ENCODE measurements at places on chromosomes 3 and 15.
A peak's percentile ranks its signal among the peaks of the same experiment; 100 is the strongest.

DNA sequence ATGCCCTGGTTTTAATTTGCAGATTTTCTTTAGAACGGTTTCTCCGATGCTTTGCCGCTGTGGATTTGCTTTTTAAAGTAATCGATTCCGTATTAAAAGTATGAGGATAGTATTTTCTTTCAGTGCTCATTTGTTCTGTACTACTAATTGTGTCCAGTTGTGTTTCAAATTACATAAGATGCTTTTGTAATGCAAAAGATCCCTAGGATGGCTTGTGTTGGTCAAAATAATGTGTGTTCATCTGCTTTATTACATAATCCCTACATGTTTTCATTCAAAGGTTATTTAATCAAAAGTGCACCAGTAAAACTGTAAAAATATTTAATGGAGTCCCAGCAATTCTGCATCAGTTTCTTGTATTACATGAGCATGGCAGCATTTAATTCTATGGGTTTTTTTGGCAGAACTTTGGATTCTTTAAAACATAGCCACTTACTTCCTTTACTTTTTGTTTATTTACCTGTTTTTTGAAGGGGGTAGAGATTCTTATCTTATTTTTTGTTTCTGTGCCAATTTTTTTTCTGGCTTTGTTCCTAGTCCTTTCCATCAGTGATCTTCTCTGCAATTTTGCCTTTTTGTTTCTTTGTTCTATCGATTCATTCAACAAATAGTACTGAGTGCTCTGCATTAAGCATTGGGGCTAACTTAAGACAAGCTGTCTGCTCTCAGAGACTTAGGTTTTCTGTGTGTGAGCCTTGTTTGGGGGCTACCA lies 352.8 kb downstream of the LRTM1 start:
- no peak for DNase-seq

DNA sequence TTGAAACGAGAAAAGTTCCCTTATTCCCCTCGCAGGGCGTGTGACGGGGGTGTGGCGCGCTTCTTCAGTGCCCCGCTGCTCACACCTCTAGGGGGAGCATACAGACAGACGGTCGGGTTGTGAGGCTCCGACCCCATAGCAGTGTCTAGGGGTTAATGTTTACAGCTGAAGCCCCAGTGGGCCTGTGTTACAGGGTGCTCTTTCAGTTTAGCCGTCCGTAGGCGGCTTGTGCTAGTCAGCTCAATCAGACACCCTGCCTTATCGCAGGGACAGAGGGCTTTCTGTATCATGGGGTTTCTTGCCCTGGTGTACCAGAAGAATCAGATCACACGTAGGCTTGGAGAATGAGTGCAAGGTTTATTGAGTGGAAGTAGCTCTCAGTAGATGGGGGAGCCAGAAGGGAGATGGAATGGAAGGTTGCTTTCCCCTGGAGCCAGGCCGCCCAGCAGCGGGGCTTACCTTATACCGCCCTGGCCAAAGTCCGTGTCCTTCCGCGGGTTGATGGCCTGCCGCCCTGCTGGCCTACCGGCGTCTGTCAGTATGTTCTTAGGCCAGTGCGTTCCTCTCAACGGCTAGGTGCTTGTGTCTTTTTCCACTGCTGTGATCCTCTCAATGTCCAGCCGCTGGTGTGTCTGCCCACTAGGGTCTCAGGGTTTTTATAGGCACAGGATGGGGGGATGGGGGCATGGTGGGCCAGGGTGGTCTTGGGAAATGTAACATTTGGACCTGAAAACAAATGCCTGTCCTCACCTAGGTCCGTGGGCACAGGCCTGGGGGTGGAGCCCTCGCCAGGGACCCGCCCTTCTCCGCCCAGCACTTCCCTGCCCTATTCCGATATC lies 32.2 kb upstream of the ACP3 start:
- no peak for DNase-seq

GRCh38 chr3:135163701-135164100 lies 368.6 kb downstream of the EPHB1 start:
- no peak for DNase-seq

GRCh38 chr3:89104499-89104898 lies 2.9 kb upstream of the EPHA3 start:
- DNase-seq: no peak

DNA sequence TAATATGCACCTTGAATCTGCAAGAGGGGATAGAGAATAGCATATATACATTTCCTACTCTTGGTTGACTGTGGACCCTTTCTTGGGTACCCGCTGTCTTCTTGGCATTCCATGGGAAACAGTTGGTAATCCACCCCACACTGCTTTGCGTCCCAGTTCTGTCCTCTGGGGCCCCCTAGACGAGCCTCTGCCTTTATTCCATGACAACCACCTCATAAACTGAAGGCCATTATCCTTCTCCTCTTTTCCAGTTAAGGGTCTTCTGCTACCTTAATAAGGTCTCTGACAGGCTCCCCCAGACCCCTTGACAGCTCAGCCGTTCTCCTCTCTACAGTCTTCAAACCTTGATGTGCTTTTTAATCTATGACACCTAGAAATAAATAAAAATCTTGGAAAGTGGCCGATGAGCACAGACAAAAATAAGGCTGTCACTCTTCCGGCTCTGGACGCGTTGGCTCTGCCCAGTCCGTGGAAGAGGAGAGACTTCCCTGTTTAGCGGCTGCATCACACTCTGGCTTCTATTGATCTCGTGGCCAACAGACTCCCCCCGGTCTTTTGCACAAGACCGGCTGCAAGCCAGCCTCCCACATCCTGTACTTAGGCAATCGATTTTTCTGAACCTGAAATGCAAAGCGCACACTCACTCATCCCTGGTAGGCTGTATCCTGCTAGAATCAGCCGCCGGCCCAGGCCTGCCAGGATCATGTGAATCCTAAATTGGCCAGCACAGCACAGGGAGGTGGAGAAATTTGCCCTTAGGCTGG lies 251.0 kb upstream of the TLE3 start:
- no peak for DNase-seq

DNA sequence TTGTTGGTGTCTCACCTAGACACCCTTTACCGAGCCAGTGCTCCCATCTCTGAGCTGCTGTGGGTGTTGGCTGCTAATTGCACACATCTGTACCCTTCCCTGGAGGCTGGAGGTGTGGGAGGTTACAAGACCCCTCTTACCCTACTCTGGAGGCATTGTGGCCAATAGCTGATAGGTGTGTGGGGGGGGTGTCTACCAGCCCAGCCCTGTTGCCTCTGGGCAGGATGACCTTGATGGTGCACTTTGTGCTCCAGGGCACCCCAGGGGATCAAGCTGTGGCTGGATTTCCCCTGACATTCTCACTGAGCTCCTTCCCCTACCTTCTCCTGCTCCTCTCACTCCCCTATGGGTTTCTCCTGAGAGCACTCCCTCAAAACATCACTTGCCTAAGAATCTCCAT lies 104.7 kb upstream of the ADPGK start:
- DNase-seq: no peak

DNA sequence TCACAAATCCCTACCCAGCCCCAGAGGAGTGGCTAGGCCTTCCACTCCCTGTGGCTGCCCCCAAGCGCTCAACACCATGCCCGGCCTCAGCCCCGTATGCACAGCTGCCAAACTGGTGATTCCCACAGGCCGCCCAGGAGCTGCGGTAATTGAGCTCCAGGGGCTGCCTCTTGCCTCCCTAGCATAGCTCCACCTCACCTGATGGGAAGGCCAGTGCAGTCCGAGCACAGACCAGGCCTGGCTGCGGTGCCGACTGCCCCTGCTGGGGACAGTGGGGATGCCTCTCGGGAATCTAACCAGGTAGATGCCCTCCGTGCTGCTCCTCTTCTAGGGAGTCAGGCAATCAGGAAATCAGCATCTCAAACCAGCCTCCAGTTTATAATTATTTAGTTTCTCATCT lies 25.9 kb downstream of the SCN5A start:
- no peak for DNase-seq

DNA sequence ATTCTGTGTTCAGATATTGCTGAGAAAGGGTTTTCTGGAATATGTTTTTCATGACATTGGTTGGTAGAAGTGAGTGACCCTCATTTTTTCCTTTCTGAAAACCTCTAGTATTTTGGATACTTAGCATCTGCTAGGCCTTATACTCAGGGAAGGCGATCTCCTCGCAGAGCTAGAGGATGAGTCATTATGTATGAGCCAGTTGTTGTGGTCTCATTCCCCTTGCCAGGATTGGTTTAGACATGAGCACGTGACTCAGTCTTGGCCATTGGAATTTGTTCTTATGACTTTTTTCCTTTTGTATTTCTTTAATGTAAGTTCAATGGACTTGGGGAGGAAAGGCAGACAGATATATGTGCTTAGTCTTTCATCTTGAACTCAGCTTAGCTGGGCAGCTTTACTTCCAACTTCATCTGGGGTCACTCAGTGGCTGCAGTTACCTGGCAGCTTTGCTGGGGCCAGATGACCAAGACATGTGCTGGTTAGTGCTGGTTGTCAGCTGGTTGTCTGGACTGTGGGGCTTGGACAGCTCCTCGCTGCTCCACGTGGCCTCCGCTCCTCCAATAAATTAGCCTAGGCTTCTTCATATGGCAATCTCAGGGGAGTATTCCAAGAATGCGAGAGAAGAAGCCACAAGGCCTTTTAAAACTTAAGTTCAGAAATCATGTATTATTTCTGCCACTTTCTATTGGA lies 207.5 kb downstream of the IL20RB start:
- no peak for DNase-seq

DNA sequence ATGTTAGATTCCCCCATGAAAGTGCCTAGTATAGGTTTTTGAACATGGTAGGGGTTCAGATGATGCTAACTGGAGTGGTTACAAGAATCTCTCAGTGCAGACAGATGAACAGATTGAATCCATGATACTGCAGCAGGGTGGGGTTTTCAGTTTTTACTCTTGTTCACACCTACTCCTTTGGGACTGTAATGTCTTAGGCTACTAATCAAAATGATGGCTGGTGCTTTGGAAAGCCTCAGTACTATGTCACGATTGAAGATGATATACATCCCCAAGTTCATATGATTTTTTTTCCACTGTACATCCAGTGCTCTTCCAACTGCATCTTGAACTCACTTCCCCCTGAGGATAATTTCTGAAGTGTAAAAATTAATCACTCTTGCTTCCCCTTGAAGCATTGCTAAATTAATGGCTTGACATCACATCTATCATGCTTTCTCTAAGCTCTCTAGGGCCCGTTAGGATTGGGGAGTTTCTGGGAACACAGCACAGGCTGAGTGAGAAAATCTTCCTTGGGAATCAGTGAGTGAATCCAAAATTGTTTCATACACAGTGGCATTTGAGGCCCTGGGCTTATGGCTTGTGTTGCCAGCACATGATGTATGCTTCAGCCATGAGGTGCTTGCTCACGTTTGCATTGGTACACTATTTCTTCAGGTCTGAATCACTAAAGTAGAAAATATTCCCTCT lies 115.0 kb upstream of the TPRG1 start:
- DNase-seq: no peak

- DNase-seq: no peak
These were observed 110.5 kb downstream of the SNRPN start for GRCh38 chr15:25065286-25065685.

- peak; percentile 37 for DNase-seq
These were observed 1.4 kb downstream of the SLTM start for GRCh38 chr15:58931987-58932588.

DNA sequence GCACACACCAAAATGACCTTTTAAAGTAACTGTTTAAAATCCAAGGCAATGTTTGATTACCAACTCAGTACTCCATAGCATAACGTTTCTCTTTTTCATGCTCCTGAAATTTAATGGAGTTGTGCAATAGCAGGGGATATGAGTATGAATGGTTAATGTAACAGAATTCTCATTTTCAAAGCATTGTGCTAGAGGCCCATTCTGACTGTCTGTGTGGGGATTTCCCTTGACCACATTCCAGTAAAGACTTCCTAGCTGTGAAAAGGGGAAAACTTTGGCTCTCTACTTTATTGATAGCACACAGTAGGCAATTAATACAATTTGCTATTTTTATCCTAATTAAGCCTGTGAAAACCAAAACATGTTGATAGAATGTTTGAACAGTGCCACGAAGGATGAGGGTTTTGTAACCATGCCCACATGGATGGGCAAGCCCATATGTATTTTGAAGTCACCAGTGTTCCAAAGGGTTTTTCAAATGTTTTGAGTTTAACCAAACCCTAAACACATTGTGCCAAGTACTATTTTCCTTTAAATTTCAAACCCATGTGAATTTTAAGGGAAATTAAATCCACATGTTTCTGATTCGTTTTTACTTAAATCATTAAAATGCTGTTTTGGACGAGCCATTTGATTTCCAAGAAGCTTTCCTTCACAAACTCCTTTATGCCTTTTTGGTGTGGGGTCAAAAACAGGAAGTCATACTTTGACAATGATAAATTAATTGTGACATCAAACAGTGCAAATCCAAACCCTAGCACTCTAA lies 261.2 kb downstream of the SHOX2 start:
- no peak for DNase-seq

GRCh38 chr15:96494505-96494904 lies 164.0 kb downstream of the NR2F2 start:
- no peak for DNase-seq

GRCh38 chr3:25293736-25294135 lies 134.3 kb upstream of the RARB start:
- no peak for DNase-seq

GRCh38 chr3:120797857-120798256 lies 55.3 kb downstream of the GTF2E1 start:
- DNase-seq: no peak

DNA sequence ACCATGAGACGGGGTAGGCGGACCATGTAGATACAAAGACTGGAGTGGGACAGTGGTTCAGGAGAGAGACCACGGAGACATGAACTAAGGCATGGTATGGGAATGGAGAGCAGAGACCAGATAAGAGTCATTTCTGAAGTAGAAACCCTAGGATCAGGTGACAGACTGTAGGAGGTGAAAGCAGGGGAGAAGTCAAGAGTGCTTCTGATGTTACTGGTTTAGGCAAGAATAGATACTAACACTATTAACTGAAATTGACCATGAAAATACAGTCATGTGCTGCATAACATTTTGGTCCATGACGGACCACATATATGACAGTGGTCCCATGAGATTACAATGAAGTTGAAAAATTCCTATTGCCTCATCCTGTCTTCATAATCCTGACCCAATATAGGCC lies 41.7 kb downstream of the RASGRP1 start:
- no peak for DNase-seq

GRCh38 chr3:157493627-157494550 lies 9.3 kb downstream of the VEPH1 start:
- no peak for DNase-seq

DNA sequence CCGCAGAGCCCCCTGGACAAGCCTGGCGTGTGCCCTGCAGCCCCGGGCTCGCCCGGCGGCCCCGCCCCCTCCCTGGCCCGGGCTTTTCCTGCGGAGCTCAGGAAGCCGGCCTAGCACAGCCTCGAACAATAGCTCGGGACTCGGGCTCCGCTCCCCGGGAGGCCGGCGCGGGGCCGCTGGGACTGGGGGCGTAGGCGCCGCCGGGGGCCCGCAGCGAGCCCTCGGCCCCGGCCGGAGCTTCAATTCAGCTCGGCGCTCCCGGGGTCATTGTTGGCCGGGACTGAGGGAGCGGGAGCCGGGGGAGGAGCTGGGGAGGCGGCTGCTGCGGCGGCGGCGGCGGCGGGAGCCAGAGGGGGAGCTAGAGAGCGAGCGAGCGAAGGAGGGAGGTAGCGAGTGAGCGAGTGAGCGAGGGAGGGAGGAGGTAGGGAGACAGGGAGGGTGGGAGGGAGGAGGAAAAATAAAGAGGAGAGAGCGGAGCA lies 41.0 kb upstream of the ROPN1 start:
- DNase-seq: peak; percentile 89

Data from left colon (tissue), 2 donors.